ENCODE measurements at places on chromosomes 5 and 9.
A peak's percentile ranks its signal among the peaks of the same experiment; 100 is the strongest.

- DNase-seq, result no peak
Observed at GRCh38 chr5:42837601-42838000, 25.9 kb upstream of the SELENOP start.

DNA sequence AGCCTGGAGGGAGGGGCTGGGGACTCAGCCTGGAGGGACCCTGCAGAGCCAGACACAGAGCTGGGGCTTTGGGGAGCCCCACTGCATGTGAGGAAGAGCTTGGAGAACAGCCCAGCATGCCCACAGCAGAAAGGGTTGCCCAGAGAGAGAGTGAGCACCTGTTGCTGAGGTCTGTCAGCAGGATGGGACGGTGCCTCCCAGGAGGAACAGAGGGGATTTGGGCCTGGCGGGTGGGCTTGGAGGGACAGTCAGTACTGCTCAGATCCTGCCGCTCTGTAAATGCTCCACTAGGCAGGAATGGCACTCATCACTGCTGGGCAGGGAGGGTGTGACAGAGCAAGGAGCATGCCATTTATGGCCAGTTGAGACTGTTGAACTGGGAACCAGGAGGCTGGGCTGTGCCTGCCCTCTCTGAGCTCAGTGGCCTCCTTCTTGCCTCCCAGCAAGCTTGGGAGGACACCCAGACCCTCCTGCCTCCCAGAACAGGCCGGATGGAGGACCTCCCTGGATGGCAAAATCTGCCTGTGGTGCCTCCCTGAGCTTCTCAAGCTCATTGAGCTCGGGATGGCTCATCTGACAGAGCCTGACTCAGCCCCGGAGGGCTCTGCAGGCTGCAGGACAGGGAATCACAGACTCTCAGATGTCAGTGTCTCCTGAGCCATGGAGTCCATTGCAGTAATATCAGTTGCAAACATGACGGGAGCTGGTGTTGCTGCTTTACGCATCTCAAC lies 786 bp upstream of the HRCT1 start:
- DNase-seq, result no peak

GRCh38 chr9:110048976-110049698 lies 158.8 kb downstream of the C9orf152 start:
- DNase-seq, result no peak

GRCh38 chr9:107983181-107983603 lies 493.6 kb upstream of the KLF4 start:
- no peak for DNase-seq

DNA sequence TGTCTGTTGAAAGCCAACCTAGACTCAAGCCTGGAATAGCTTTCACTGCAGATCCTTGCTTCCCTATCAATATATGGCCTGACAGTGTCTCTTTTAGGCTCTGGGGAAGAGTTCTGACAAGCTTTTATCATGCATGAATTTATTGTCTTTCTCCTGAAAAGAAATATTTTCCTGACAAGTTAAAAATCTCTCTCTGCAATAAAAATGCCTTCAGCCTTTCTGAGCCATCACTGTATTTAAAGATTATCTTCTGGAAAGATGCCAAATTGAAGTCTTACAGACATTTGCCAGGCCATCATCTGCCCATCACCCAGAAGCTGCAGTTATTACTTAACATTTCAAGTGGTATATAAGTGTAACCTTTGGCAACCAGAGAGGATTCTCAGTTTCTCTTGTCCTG lies 88.1 kb upstream of the HTR1A start:
- DNase-seq, result no peak

GRCh38 chr5:109848130-109848529 lies 158.4 kb downstream of the MAN2A1 start:
- no peak for DNase-seq

GRCh38 chr5:157471709-157472108 lies 11.7 kb downstream of the NIPAL4 start:
- DNase-seq, result no peak

DNA sequence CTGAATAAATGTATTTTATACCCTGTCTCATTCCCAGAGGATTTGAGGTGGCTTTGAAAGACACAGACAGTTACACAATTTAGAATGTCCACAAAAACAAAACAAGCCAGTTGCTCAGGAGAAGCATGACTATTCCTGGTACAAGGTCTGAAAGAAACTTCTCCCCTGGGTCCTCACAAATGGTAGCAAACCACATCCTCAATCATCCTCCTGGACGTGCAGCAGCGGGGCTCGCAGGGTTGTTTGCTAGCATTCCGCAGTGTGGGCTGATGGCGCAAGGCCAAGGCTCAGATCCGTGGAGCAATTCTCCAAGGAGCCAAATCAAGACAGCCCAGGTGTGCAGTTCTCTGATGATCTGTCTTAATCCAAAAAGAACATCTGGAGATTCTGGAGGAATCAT lies 210.3 kb downstream of the ACTL7B start:
- DNase-seq, result no peak

DNA sequence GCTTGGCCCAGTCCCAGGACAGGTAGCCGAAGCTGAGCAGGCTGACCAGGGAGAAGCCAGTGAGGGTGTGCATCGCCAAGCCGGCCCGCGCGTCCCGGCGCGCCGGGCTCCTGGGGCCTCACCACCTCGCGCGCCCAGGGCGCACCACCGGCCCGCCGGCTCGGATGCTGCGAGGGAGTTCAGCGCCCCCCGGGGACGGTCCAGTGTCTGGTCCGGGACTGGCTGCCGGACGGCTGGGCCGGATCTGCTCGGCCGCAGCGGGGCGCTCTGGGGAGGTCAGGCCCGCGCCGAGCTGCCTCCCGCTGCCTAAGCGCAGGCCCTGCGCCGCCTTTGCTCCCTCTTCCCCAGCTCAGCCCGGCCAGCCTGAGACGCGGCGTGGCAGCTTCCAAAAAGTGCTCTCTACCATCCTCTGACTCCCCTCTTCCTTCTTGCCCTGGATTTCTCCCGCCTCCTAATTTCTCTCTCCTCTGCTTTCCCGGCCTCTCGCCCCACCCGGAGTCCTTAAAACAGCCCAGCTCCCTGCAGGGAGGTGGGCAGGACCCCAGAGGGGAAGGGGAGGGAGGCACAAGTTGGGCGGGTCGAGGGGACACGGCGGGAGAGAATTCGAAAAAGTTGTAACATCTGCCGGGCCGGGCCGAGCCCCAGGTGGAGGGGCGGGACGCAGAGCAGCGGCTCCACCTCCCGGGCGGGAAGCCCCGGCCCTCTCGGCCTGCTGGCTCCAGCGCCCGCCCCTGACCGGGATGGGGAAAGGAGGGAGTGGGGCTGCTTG lies at the start of gene ARSI:
TSS of gene ARSI (minus strand) at position 605 of the 769 bp plus-strand sequence. CDS start at position 73, 532 bp downstream.
- DNase-seq, result no peak

- no peak for DNase-seq
Observed at GRCh38 chr5:103674251-103674650, 111.7 kb upstream of the NUDT12 start.

DNA sequence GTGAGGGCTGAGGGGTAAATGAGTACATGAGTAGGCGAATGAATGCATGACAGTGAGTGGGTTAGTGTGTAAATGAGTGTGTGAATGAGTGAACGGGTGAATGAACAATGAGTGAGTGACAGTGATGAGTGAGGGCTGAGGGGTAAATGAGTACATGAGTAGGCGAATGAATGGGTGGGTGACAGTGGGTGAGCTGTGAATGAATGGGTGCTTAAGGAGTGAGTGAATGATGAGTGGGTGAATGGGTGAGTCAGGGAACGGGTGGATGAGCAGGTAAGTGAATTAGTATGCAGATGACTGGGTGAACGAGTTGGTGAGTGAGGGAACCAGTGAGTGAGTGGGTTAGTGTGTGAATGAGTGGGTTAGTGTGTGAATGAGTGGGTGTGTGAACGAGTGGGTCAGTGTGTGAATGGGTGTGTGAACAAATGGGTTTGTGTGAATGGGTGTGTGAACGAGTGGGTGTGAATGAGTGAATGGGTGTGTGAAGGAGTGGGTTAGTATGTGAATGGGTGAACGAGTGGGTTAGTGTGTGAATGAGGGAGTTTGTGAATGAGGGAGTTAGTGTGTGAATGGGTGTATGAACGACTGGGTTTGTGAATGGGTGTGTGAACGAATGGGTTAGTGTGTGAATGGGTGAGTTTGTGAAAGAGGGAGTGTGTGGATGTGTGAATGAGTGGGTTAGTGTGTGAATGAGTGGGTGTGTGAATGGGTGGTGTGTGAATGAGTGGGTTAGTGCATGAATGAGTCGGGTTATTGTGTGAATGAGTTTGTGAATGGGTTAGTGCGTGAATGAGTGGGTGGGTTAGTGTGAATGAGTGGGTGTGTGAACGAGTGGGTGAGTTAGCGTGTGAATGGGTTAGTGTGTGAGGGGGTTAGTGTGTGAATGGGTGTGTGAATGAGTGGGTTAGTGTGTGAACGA lies 32.9 kb downstream of the NKD2 start:
- no peak for DNase-seq

- no peak for DNase-seq
Observed at GRCh38 chr9:91285729-91286353, 75.9 kb downstream of the AUH start.

- no peak for DNase-seq
Observed at GRCh38 chr5:124872615-124873014, 126.2 kb upstream of the ZNF608 start.

DNA sequence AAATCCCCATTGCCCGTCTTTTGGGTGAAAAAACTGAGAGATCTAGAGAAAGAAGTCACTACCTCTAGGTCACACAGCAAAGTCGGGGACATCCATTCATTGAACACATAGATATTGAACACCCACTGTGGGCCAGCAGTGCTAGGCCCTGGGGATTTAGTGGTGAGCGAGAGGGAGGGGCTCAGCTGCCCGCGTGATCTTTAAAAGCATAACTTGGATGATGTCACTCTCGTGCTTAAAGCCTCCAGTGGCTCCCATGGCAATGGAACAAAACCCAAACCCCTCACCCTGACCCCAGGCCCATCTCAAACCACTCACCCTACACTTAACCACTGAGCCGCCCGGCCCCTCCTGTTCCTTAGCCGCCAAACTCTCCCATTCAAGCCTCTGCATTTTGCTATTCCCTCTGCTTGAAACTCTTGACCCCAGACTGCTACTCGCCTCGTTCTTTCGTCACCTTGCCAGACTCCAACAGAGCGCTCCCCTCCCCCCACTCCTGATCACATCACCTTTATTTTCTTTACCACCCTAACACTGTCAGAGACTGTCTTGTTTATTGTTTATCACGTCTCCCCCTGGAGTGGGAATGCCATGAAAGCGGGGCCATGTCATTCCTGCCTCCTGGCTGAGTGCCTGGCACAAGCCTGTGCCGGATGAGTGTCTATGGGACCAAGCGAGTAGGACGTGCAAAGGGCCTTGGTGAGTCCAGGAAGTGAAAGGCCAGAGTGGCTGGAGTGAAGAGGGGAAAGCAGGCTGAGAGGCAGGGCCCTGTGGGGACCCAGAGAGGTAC lies 710 bp upstream of the PIP5KL1 start:
- DNase-seq, result no peak

DNA sequence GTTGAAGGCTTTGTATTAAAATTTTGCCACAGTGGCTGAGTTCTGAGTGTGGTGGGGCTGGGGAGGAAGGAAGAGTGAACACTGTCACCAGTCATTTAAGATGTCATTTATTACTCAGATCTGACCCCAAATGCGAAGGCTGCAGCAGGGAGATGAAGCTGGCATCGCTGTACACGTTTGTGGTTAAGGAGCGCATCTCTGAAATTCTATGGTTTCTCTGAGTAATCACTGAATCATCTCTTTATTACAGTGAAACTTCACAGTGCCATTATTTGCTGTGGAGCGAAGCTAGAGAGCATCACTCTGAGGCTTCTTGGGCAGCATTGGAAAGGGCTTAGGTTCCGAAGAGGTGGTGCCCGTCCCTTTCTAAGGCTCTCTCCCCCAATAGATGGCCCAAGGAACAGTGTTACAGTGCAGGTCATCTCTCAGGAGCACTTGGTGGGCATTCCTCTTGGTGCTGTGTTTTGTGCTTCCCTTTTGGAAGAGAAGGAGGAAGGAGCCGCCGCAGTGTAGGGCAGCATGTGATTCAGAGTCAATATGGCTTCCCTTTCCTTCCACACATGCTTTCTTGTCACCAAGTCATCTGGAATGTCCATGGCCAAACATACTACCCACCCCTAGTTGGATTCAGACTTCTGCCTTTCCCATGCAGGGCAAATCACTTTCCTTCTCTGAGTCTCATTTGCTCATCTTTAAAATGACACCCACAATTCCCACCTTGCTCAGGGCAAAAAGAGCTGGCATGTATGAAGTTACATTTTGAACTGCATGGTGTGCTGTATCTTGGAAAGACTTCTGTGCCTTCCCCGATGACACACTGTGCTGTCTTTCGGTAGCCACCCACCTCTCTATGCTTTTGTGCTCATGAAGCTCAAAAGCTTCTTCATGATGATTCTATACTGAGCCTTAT lies 9.3 kb upstream of the TEX48 start:
- peak; percentile 19 for DNase-seq

DNA sequence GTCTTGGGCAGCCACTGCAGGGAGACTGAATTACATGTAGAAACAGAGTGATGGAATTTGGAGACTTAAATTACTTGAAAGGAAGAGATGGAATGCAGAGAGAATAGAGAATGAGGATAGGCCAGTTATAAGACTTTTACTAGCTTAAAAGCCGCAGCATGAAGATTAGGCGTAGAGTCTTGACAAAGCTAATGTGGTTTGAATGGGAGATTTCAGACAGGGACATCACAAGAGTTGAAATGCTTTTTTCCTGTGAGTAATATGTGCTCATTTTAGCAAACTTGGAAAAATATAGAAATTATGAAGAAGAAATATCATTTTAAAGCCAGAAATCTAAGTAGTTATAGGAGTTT lies 7.5 kb downstream of the CENPP start:
- no peak for DNase-seq

GRCh38 chr9:5305741-5306140 lies 1.2 kb upstream of the RLN2 start:
- no peak for DNase-seq

DNA sequence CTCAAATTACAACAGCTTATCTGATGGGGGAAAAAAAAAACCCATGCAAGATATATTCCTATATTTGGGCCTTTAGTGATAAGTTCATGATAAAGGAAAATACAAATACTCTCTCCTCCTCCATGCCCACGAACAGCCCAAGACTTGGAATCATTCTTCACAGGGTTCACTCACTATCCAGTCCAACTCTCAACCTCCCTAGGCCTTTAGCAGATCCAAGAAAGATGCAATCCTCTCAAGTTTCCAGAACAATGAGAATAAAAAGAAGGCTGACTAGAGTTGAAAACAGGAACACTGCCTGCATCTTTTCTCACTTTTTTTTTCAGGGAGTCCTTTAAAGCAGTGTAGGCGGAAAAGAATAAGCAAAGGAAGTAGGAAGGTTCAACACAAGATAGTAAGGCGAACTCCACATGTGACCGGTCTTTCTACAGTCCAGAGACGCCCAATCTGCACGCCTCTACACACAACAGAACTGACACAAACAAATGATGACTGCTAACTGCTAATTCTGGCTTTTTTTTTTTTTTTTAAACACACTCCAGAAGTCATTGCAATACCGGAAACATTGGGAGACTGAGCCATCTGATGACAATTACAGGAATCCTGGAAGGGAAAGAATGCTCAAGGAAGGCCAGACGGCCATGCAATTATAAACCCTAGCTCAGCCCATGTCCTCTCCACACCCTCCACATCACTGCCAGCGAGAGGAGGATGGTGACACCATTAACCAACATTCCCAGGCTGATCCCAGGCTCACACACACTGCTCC lies 75.4 kb downstream of the BNC2 start:
- no peak for DNase-seq

- DNase-seq, result no peak
Observed at GRCh38 chr9:82101475-82101874, 112.9 kb downstream of the SPATA31D1 start.

- DNase-seq, result no peak
Observed at GRCh38 chr5:65144136-65144871, 337.4 kb downstream of the ADAMTS6 start.

- no peak for DNase-seq
Observed at GRCh38 chr9:134945509-134946275, 28.0 kb upstream of the FCN1 start.

GRCh38 chr5:115551415-115551814 lies 6.8 kb upstream of the FEM1C start:
- no peak for DNase-seq

Data from stimulated activated CD8-positive, alpha-beta memory T cell treated with anti-CD3 and anti-CD28 coated beads, Interleukin-7, amount 100 ng/mL, for 1 hour (primary cell).